Kidney epithelial cell (primary cell): ENCODE measurements at places on chromosomes 13 and 19. TPM values are rescaled to one million over a fixed set of nuclear protein-coding genes. Genes with fewer than 3 reads are reported as not detected.
A peak's percentile ranks its signal among the peaks of the same experiment; 100 is the strongest.

Gene FAM216B
- total RNA-seq: not detected in 2 replicates

Gene CALR
- 936 and 958 TPM in 2 replicates for total RNA-seq

Gene ZNF331
- total RNA-seq: 4.2 and 5.8 TPM in 2 replicates

Gene NCR1
- total RNA-seq: not detected in 2 replicates

Gene C1QTNF9B
- total RNA-seq: not detected in 2 replicates

GRCh38 chr13:40259899-40260298 is 406.5 kb downstream of the FOXO1 start:
- no peak for DNase-seq

- DNase-seq: no peak
Observed at GRCh38 chr13:42022796-42023493, 25.5 kb upstream of the DGKH start.

- no peak for DNase-seq
Observed at GRCh38 chr19:29966588-29967249, 24.7 kb downstream of the URI1 start.

DNA sequence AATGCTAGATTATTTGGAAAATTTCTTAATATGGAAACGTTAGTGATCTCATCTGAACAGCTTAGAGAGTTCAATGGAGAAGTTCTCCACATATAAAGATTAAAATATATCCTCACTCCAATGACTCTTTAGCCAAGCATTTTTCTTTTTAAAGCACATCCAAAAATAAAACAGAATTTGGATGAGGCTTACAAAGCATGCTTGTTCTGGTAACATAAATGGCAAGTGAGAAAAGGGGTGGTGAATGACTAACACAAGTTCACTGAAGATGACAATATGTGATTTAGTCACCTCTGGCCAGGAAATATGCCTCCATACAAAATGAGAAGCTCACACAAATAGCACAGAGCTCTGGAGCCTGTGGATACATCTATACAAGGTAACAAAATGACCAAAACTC is 253.0 kb downstream of the PCDH20 start:
- no peak for DNase-seq

DNA sequence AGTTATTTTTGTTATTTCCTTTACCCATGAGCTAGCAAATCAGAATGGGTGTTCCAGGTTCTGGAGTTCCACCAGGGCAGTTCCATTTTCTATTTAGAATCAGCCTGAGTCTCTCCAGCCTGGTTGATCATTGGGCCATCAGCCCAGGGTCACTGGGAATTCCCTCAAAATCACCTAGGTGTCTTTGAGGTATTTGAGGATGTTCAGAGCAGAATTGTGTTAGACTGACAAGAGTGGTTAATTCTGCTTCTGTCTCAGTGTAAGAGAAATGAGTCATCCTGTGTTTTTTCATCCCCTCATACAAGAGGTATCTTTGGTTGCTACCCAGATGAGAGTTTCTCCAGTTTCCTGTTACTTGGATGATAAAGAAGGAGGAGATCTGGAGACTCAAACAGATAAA is 11.7 kb downstream of the ZNF66 start:
- DNase-seq: no peak

DNA sequence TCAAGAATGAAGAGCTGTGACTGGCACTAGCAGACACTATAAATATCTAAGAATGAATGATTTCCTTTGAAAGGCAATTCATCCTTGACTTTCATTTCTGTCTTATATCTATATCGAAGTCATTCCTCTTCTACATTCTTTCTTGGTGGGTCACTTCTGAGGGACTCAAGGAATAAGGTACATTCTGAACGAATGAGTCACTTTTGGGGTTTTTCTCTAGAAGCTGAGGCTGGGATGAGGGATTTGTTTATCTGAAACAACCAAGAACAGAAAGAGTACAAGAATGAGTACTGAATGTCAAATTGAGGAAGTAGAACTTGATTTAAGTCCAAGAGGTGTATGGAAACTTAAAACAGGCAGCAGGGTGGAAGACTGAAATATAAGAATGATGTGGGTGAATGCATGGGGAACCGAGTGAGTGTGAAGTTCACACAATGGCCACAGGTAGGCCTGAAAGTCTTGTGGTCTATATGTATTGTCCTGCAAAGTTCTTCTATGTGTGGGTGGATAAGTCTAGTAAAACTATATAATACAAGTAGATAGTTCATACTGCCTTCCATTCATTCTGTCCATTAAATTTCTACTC is 343.9 kb downstream of the OXGR1 start:
- peak; percentile 82 for DNase-seq

DNA sequence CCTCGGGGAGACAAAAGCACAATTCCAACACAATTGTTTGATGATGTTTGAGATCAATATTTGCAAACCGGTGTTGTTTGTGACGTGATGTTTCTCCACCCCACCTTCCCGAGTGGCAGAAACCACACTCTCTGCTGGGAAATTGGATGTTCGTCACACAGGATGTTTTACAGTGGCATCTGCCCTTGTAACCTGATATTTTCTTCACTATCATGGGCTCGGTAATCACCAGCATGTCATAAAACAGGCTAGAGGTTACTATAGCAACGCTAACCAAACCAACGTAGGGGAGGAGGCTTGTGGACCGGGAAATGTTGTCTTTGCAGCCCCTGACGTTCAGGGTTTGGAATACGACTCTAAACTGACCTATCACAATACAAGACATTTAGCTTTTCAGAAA is 454.5 kb downstream of the IRS2 start:
- DNase-seq: peak; percentile 79

DNA sequence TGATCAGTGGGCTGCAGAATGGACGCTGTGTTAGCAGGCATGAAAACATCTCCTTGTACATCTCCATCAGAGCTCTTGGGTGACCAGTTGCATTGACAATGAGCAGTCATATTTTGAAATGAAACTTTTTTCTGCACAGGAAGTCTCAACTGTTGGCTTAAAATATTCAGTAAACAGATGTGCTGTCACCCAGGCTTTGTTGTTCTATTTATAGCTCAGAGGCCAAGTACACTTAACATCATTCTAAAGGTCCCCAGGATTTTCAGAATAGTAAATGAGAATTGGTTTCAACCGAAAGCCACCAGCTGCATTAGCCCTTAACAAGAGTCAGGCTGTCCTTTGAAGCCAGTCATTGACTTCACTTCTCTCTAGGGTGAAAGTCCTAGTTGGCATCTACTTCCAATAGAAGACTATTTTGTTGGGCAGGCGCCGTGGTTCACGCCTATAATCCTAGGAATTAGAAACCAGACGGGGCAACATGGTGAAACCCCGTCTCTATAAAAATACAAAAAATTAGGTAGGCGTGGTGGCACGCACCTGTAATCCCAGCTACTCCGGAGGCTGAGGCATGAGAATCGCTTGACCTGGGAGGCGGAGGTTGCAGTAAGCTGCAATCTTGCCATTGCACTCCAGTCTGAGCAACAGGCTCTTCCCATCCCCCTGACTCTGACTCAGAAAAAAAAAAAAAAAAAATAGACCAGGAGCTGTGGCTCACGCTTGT is 7.9 kb upstream of the PDE4A start:
- no peak for DNase-seq
